ENCODE measurements at places on chromosomes 2 and 18.
A peak's percentile ranks its signal among the peaks of the same experiment; 100 is the strongest.

- DNase-seq: no peak
Measured at GRCh38 chr2:71503837-71504236, 50.5 kb downstream of the DYSF start.

DNA sequence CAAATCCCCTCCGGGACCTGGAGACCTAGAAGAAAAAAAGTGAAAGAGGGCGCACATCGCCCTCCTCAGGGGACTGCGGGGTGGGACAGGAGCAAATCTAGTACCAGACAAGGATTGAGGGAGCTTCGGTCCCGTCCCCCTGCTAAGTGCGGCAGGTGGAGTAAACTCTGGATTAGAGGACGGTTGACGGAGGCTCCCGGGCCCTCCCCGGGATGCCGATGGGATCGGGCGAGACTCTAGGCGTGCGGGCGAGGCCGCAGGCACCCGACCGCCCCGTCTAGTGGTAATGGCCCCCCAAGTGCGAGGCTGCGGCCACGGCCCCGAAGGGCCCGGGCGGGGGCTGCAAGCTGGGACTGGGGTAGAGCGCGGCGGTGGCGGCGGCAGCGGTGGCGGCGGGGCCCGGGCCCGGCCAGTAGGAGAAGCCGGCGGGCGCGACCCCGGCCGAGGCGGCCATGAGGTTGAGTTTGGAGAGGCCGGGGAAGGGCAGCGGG is 3.5 kb downstream of the FEV start:
- DNase-seq: no peak

DNA sequence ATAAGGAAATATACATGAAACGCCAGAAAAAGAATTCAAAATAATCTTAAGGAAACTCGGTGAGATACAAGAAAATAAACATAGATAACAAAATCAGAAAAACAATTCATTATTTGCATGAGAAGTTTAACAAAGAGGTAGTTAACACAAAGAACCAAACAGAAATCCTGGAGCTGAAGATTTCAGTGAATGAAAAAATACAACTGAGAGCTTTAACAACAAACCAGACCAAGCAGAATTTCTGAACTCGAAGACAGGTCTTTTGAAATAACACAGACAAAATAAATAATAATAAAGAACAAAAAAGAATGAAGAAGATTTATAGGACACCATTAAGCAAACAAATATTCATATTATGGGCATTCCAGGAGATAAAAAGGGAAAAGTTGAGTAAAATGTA is 204.7 kb downstream of the ATAD2B start:
- no peak for DNase-seq

DNA sequence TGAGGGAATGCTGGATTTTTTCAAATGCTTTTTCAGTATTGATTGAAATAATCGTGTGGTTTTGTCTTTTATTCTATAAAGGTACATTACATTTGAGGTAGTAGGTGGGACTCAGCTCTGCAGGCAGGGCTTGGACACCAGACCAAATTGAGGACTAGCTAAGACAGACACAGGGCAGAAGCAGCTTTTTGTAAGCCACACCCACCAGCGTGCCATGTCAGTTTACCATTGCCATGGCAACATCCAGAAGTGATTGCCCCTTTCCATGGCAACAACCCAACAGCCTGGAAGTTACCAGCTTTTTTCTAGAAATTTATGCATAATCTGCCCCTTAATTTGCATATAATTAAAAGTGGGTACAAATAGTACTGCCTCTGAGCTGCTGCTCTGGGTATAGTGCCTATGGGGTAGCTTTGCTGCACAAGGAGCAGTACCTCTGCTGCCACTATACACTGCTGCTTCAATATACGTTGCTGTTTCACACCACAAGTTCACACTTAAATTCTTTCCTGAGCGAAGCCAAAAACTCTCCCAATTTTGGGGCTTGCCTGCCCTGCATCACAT is 23.6 kb upstream of the VWA3B start:
- no peak for DNase-seq

- no peak for DNase-seq
Measured at GRCh38 chr2:120783371-120783791, 47.7 kb downstream of the GLI2 start.

DNA sequence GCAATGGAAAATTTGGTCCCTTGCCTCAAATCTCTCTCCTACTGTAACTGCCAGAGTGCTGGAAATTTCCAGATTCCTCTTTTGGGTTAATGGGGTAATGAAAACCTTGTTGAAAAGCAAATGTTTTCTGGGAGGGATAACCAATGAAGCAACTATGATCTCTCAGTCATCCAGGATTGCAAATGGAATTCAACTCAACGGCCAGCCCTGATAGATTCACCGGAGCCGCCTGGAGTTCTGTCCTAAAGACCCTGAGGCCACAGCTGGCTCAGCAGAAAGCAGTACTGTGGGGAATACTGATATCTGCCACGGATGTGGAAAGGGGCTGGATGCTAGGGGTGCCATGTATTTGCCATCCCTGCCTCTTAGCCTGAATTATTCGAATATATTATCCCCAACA is 167.8 kb downstream of the NRP2 start:
- DNase-seq: no peak

DNA sequence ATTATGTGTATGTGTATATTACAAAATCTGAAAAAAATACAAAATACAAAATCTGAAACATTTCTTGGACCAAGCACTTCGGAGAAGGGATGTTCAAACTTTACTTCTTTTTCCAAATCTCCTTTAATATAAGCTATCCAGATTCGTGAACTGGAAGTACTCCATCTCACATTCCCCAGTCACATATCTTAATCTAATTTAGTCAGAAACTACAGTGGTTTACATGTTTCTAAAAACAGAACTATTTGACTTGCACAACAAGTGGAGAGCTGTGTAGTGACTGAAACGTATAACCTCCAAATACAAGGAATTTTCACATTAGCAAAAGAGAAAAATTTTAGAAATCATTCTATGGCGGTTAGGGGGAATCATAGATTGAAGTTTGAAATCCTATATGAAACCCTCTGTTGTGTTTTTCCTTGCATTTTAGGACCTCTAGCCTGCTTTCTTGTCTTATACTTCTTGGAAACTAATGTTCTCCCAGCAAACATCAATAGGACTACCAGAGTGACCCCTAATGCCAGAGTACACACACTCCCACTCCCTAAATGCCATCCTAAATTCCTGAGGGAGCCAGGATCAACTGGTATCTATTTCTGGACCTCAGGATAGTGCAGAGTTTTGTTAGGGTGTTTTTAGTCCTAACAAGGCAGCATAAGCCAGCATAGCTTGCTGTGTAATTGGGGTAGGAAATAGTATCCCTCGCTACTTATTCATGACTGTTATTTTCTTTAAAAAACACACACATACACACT is 30.2 kb upstream of the ROCK1 start:
- DNase-seq: no peak

DNA sequence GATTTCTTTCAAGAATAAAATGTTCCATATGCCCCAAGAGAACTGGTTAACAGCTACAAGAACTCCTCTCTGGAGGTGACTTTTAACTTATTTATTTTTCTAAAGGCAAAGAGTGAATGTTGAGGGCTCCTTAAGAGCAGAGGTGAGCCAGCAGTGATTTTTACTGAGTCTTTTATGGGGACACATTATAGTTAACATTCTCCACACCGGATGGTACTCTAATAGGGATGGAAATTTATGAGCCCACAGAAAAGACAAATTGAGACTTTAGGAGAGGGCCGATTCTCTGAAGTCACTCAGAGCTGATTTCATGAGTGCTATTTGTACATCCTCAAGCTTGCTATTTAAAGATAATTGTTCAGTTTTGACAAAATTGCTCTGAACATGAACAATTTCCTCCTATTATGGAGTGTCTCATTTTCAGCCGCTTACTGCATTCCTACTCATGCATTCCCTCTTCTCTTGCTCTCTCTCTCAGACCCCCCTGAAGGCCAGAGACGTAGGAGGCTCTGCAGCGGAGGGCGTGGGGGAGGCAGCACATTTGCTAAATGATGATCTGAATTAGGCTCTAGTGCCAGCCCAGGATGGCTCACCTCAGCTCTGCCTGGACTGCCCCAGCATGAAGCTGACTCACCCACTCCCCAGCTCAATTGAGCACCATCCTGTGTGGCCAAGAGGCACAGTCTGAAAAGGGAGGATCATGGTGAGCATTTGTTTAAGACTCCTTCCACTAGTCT is 5.9 kb upstream of the RPL37A start:
- no peak for DNase-seq

- DNase-seq: no peak
Measured at GRCh38 chr2:158687315-158687714, 107.8 kb upstream of the DAPL1 start.

DNA sequence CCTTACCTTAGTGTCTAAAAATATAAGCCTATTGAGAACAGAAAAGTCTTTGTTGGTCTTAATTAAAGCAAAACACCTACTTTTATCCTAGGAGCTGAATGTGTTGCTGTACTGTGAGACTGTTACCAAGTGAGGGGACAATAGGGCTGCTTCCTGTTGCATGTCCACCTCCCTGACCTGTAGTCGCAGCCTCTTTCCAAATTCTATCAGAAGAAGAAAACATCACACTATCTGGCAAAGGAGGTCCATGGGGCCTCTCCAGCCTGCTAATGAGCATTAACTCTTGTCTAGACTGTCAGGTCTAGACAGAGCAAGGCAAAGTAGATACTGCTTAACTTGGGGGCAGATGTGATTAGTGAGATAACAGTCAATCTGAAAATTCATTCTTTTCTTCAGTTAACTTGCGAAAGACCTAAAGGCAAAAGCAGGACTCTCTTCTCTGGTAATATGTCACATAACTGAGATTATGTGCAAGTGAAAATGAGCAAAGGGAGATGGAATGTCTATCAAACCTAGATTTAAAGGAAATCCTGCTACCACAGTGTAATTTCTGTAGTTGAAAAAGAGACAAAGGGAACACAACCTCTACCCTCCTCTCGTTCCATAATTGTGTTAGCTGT is 66.9 kb downstream of the CDH20 start:
- no peak for DNase-seq

- no peak for DNase-seq
Measured at GRCh38 chr18:42351455-42351854, 396.4 kb downstream of the PIK3C3 start.

GRCh38 chr2:59237311-59237710 is 996.2 kb upstream of the FANCL start:
- DNase-seq: no peak

DNA sequence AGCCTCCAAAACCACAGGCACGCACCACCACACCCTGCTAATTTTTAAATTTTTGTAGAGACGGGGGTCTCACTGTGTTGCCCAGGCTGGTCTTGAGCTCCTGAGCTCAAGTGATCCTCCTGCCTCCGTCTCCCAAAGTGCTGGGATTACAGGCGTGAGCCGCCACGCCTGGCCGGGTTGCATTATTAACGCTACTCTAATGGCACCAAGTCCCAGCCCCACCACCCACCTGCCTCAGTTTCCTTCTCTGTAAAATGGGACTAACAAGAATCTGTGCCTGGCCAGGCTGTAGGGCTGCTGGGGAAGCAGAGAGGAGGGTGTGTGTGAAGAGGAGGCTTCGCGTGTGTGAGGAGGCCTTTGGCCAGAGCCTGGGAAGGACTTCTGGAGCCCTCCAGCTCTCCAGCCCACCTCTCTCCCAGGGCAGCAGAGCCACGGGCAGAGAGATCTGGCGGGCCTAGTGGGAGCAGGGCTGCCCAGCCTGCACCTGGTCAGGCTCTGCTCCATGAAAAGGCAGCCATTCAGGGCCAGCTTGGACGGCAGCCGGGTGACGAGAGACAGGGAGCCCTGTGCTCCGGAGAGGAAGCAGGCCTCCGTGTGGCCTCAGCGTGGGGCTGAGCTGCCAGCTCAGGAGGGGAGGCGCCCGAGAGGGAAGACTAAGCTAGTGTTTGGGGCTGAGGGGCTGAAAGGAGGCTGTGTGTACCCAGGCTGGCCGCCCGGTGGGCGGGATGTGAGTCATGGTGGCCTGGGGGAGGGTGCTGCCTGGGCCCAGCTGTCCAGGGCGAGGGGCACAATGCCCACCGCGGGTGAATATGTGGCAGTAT is 7.4 kb upstream of the B3GNT7 start:
- peak; percentile 97 for DNase-seq

GRCh38 chr2:212845941-212846340 is 305.5 kb downstream of the IKZF2 start:
- DNase-seq: no peak

- DNase-seq: no peak
Measured at GRCh38 chr2:53452957-53453748, 314.5 kb upstream of the CHAC2 start.

- no peak for DNase-seq
Measured at GRCh38 chr2:238269741-238270140, 18.7 kb downstream of the PER2 start.

DNA sequence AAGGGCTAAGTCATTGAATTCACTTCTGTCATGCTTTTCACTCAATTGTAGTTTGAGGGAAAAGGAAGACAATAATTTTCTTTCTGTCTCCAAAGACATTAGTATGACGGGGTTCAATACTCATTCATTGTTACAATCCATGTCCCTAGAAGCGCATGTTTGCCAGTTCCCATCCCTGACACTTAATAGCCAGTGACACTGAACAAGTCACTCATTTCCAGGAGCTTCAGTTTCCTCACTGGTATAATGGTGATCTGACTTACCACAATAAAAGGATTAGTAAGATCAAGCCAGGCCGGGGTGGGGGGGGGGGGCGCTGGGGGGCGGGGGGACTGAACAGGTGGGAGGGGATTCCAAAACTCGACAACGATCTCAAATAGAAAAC is 144.8 kb upstream of the MAP3K20 start:
- no peak for DNase-seq

DNA sequence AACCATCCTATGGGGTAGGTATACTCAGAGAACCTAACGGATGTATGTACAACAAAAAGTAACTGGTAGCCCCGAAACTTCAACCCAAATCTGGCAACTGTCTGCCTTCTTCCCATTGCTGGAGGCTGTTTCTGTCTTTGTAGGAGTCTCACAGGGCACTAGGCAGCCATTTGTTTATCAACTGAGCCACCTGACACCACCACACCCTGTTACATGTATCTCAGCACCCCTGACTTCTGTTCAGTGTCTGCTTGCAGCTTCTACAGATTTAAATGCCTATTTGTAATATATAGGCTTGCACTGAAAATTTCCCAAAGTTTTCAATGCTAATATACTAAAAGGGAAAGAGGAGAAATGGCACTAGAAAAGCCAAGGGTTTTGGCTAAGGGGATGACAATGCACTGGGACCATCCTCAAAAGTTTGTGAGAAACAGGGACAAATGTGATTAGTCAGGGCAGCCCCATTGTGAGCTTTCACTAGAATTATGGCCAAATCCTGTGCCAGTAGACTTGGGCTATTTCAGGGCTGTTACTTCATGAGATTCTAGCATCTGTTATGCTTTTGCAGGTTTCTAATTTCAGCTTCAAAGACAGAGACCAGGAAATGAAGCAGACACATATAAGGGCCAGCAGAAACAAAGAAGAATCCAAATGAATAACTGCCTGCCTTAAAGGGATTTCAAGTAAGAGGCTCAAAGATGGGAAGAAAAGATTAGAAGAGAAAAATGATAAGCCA is 103.3 kb downstream of the MYO5B start:
- no peak for DNase-seq

DNA sequence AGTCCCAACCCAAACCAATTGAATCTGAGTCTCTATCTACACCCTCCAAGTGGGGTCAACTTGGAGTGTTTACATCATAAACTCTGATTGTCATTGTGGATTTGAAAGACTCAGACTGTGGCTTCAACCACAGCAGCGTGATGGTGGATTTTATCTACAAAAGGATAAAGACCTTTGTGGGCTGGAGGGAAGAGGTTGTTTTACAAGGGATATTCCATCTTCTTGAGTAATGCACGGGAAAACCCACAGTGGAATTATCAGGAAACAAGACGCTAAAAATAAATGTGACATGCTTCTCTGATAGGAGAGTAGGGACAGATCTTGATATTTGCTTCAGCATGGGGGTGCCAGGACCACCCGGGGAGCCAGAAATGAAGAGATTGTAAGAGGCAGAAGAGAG is 93.5 kb downstream of the LPIN1 start:
- no peak for DNase-seq

- no peak for DNase-seq
Measured at GRCh38 chr2:240955306-240956170, 42.9 kb upstream of the SNED1 start.
